ENCODE measurements at places on chromosomes 4 and X.
A peak's percentile ranks its signal among the peaks of the same experiment; 100 is the strongest.

DNA sequence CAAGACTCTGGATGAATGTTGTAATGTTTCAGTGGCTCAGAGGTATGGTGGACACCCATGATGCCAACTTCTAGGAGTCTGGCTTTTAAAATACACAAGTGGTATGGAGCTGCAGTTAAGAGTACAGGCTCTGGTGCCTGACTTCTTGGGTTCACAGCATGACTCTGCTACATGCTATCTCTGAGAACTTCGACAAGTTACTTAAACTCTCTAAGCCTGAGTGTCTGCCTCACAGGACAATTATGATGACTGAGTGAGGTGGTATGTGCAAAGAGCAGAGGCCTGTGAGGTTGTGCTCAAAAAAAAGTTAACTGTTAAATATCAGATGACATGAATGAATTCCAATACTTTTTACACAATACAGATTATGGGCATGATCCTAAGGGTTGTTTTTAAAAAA is 90.9 kb upstream of the SRD5A3 start:
- no peak for DNase-seq

DNA sequence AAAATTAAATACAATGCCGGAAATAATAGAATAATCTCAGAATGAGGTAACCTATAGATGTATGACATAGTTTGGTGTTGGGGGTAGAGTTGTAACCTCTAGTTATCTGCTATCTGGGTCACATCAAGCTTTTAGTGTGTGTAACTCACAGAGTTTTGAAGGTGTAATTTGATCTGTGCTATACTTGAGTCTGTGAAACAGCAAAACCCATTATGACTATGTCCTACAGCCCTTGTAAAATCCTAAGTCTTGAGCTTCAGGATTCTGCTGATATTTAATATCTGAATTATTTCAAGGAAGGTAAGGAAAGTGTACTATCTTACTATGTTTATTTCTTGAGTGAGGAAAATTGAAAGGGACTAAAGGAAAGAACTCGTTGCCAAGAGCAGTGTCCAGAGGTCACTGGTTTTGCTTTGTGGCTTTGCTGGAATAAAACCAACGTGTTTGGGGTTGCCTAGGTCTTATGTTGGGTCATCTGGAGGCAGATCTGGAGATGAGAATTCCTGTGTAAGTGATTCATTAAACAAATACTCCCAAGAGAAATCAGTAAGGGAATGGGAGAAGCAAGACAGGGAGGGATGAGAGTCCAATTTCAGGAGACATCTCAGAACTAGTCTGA is 107.8 kb upstream of the CBLL2 start:
- DNase-seq, result no peak

DNA sequence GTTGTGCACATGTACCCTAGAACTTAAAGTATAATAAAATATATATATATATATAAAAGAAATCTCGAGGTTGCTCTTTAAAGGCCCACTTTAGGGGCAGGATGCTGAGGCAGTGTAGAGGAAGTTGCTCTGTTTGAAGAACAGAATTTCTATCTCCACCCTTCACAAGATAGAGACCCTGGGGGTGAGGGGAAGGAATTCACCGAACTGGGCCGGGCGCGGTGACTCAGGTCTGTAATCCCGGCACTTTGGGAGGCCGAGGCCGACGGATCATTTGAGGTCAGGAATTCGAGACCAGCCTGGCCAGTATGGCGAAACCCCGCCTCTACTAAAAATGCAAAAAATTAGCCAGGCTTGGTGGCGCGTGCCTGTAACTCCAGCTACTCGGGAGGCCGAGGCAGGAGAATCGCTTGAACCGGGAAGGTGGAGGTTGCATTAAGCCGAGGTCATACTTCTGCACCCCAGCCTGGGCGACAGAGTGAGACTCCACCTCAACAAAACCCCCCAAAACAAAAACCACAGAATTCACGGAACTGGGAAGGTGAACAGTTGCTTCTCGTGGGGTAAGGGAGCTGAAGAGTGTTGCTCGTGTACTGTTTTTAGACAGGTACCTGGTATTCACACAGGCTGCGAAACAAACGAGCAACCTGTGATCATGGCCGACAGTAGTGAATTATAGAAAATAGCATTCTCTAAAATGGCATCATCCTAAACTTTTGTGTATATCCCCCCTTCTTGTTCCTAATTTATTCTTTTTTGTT is 6.2 kb downstream of the PLAC8 start:
- no peak for DNase-seq

DNA sequence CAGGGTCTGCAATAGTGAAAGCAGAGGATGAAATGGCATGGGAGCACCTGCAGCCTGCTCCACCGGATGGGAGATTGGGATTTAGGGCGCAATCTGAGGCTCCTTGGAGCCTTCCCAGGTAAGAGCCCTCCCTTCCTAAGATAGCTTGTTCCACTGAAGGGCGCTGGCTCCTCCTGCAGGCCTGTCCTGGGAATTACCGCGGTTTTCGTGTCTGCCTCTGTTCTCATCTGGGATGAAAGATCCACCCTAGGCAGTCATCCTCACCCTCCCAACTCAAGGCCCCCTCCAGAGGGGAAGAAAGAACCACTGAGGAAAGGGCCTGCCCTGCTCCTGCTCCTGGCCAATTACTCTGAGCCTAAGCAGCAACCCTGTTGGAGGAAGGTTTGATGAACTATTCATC is 547.5 kb downstream of the SMARCA1 start:
- DNase-seq, result peak; percentile 36

DNA sequence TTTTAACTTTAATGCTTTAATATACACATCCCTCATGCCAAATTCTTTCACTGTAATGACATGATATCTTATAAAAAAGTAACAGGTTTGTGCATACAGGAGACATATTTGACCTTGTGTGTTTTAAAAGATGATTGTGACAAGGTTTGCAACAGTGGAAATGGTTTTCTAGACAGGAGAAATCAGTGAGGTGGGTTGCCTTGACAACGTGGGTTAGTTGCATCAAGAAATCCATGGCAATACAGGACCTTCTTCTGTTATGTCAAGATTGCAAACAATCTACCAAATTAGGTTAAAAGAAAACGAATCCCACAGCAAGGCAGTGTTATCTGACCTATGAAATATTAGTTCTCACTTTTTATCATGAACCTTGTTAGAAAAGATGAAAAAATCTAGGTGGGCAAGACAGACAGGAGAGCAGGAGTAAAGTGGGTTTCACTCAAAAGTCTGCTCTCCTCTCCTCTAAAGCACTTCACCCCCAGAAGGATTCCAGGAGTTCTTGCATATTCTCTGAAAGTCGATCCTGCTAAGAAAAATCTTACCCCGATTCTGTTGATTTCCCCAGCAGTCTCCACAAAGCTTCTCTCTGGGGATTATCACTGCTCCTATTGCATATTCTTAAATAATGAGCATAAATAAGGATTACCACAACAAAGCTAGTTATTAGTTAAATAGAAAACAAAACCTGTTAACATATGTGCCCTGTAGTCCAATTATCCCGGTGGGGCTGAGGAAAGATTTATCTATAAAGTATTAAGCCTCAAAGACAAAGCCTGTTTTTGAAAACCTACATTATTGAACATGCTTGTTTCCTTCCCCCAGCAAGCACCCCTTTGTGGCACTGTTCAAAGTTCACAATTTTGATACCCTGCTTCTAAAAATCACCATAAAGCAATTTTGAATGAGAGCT is 71.0 kb downstream of the TMA16 start:
- DNase-seq, result no peak

Measured in hematopoietic multipotent progenitor cell treated with erythropoietin and hydrocortisone succinate and interleukin-3 and kit ligand, for 4 days (in vitro differentiated cells).